ENCODE measurements at places on chromosomes 2 and 18.

DNA sequence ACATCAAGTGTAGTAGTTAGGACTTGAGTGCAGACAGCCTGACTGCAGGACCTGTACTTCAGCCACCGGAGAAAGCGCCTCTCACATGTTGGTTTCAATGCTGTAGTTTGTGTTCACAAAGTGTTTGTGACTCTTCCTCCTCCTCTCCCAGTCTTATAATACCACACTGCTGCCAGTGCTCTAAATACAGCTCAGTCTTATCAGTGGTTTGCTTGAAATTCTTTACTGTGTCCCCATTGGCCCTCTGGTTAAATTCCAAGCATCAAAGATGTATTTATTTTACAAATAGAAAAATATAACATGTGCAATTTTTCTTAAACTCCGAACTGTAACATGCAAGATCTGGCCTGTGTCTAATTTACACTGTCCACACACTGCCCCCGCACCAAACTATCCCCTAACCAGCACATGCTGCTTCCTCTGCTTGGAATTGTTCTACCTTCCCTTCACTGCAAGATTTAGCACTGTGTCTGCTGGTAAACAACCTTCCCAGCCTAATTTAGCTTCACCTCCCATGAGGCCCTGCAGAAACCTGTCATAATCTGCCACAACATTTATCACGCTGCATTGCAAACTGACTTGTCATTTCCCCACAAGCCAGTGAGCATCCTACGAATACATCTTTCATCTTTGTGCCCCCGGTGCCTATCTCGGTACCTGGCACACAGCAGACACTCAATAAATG, 77.1 kb downstream of the SUMO1 start:
- no peak for DNase-seq

DNA sequence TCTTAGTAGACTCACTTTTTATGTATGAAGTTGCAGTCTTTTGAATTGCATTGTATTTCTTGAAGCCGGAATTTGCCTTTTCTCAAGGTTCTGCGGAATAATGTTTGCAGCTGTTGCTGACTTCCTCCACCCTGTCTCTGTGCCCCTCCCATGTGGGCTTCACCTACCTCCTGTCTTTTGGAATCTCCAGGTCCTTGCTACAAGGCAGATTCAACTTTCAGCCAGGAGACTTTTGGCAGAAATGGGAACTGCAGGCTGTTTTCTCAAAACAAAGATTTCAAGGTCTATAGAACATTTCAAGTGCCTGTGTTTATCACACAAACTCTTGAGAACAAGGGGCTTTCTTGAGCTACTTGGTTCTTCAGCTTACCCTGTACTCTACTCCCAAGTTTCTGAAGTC, 25.6 kb downstream of the ZNF236 start:
- no peak for DNase-seq

DNA sequence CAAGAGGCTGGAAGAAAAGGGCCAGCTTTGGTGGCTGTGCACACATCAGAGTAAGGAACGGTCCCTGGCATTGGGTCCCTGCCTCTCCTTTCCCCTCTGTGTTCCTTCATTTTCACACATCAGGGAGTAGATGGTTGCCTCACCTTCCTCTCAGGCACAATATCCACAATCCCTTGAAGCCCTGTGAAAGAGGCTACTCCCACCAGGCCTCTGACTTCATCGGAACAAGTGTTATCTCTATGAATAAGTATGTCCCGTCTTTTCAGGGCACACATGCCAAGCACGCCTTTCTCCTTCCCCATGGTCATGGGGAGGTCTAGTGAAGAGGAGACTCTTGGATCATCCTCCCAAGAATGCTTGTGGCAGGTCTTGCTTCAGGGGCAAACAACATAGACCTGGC, 61.2 kb upstream of the LMAN1 start:
- no peak for DNase-seq

- DNase-seq: no peak
Observed at GRCh38 chr2:235903782-235904584, 264.2 kb downstream of the GBX2 start.

GRCh38 chr2:172179045-172179701, 76.5 kb upstream of the DLX2 start:
- no peak for DNase-seq

- DNase-seq: no peak
Observed at GRCh38 chr2:186713691-186714090, 19.8 kb downstream of the FAM171B start.

DNA sequence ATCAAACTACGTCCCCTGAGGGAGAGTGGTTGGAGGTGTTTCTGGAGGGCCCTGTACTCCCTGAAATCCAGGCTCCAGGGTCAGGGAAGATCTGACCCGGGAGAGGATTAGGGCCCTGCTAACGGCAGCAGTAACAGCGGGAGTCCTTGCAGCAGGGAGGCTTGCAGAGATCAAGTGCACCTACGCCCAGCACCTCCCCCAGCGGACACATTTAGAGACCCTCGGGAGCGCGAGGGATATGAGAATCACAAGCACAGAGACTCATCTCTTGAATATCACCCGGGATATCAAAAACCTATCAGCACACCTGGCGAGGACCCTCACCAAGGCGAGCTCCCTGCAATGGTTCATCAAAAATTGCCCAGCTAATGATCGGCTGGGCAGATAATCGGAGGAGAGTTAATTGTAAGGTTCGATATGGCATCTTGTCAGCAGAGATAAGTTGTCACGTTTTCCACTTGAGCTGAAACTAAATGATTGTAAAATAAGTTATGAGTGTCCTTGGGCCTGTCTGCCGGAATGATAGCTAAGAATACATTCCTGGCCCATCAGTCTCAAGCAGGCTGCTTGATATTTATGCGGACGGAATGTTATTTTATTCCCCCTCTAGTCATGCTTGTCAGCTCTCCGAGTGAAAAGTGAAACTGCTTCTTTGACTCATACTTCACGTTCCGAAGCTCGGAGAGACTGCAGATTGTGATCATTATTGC, 209.8 kb downstream of the GBX2 start:
- DNase-seq: no peak

DNA sequence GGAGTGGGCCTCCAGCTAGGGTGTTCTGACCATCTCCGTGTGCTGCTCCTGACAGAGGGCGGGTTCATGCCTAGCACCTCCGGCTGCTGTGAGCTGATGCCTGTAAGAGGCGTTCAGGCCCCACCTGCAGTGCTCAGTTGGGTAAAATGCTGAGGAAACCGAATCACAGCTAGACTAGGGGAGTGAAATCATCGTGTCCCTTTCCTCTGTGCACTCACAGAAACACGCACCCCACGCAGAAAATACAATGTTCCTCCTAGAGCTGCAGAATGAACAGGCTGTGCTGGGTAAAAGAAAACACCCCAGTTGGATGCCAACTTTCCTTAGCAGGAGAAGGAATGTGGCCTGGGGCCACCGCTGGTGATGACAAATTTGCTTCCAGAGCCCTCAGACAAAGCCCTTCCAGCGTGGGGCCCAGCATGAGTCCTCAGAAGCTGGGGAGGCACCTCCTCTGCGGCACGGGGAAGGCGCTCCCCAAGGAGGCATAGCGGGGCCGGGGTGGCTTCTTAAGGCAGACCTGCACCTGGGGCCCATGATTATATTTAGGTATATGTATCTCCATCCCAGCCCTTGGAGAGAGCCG, 16.3 kb upstream of the ARHGEF4 start:
- DNase-seq: no peak

DNA sequence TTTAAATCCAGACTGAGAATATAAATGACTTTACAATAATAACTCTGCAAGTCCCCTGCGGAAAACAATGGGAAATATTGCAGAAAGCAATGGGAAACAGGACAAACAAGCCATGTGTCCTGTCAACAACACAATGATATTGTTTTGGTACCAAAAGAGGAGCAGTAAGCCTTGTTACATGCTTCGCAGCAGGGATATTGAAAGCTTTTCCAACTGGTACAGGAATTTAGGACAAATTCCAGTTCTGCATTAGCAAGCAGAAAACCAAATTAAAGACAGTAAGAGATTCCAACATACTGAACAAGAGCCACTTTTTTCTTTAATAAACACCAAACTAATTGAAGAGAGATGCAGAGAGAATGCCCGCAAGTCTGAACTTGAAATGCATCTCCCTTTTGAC, 30.0 kb downstream of the FRZB start:
- DNase-seq: no peak

DNA sequence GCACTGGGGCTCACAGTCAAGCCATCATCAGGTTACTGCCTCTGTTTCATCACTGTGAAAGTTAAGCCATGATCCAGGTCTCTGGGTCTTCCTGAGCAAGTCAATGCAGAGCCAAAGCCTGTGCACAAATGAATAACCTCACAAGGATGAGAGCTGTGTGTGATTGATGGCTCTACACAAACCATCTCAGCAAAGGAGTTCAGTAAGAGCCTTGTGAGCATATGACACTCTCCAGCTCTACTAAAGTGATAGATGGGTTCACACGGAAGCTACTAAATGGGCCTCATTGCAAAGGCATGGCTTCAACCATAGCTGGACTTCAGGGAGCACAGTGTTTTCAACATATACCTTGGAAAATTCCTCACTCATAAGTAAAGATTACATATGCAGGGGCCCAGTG, 101.5 kb downstream of the AFF3 start:
- DNase-seq: no peak

GRCh38 chr2:29632018-29632417, 289.4 kb downstream of the ALK start:
- no peak for DNase-seq

- DNase-seq: no peak
Observed at GRCh38 chr2:219207134-219207883, 727 bp downstream of the ZFAND2B start.

- no peak for DNase-seq
Observed at GRCh38 chr2:58698620-58699019, 457.5 kb upstream of the FANCL start.

- DNase-seq: no peak
Observed at GRCh38 chr2:108413711-108414095, 35.3 kb upstream of the GCC2 start.

GRCh38 chr2:153294199-153294786, 184.3 kb downstream of the RPRM start:
- no peak for DNase-seq

Data from progenitor cell of endocrine pancreas (in vitro differentiated cells).